Stimulated activated CD4-positive, alpha-beta T cell treated with anti-CD3 and anti-CD28 coated beads, Interleukin-2, amount 100 ng/mL, for 48 hours (primary cell): ENCODE measurements at places on chromosomes 2 and 18.

DNA sequence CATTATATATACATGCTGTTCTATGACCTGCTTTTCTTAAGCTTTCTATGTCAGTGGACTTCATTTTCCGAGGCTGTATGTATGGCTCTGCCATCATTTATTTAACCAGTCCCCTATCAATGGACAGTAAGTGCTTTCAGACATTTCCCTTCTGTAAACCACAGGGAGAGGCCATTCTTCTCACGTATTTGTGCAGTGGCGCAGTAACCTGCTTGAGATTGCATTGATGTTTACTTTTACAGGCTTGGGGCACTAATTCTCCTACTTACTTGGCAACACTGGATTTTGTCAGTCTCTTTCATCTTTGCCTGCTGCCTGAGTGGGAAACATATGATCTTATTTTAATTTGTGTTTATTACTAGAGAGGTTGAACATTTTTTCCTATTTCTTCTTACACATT, 52.1 kb downstream of the BOLA3 start:
- no peak for DNase-seq

- no peak for DNase-seq
Observed at GRCh38 chr2:240429872-240430491, 5.5 kb upstream of the GPC1 start.

DNA sequence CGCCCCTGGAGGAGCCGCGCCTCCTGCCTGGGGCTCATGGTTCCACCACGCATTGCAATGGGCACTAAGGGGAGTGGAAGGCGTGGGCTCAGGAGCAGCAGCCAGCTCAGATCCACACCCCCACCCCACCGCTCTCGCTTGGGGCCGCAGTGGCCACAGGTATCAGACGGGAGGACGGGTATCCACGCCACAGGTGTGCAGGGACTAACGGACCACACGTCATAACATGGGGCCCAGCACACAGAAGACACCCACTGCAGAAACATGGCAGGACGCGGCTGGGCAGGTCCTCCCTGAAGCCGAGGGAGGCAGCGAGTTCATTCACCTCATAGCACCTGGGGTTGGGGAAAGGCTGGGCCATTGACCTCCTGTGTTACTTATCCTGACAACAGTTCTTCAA, 13.0 kb downstream of the HDAC4 start:
- no peak for DNase-seq

DNA sequence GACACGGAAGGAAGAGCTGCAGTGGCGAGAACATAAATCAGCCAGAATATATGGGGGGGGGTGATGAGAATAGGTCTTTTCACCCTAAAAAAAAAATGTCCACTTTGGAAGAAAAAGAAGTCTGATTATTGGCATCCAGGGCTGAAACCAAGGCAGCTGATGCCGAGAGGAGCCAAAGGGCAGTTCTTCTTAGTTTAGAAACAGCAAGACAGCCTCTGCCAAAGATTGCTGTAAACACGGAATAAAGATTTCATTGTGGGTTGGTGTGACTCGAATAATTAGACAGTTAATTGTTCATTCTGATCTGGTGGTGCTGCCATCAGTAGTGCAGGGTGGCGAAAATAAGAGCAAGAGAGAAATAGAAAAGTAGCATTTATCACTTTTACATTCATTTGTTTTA, 3.5 kb downstream of the CDH20 start:
- DNase-seq = no peak

DNA sequence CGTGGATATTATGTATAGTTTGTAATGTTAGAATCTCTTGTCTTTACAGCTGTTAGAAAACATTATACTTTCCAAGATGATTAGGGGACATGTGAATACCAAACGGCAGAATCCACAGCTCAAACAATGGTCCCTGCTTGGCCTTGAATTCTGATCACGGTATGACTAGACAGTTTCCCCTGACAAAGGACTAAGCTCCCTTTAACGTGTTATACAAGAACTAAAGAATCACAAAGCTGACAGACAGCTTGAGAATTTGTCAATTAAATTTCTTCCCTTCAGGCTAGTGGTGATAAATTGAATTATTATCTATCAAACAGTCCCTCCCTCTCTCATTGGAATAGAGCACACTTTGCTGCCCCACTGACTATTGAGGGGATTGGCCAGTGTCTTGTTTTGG, 359.2 kb upstream of the ID2 start:
- DNase-seq = no peak

GRCh38 chr2:208548700-208549099, 142.1 kb downstream of the PTH2R start:
- no peak for DNase-seq

- no peak for DNase-seq
Observed at GRCh38 chr2:218029366-218030360, 26.9 kb upstream of the TNS1 start.

DNA sequence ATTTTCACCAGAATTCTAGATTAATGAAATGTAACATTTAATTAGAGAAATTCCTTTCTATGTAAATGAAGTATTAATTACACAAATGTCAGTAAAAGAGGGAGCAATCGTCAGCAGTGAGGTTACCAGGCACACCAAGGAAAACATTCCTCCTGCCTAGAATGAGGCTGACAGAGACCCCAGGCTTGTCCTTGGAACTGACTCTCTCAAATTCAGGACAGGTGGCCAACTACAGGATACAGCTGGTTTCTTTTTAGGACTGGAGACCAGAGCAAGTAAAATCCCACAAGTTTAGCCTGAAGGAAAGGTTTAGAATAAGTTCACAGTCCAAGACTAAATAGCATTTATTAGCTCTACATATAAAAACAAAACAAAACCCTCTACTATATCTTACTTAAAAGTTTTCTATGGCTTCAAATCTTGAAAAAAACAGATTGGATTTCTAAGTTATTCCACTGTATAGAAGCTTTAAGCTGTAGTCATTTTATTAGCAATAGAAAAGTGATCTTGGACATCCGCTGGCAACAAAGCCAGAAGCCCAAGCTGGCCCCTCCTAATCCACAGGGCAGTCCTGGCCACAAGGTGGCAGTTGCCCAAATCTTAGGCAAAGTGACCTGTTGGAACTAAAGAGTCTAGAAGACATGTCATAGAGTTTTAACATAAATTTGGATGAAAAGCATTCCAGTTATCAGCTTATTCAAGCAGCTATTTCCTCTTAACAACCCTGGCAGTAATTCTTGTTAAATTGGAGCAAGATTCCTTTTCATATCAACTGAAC, 81.0 kb downstream of the SP3 start:
- DNase-seq = no peak

DNA sequence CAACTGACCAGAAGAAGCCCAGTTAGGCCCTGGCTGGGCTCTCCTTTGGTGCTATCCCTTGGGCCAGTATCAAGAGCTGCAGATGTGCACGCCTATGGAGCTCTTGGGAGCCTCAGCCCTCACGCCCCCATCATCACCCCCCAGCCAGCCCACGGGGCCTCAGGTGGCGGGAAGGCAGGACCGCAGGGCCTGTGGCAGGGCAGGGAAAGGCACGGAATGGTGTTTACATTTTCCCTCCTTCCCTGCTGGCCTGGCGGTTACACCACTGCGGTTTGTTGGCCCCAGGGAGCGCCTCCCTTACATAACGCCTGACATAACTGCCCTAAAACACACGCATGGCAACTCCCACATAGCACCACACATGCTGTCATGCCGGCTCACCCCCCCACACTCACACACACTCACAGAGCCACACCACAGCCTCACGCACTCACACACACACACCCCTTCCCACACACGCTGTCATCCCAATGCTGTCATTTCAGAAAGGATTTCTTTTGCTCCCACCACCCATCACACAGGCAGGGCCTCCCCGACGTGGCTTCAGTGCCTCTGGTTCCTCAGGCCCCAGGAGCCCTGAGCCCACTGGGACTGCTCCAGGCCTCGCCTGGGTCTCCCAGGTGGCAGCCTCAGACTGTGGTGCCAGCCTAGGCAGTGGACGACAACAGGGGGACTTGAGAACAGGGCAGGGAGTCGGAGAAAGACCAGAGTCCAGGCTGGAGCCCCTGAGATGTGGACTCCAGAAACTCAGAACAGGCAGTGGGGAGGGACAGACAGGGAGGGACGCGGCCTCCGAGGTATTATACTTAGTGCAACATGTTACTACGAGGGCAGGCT, 15.7 kb downstream of the ZFP36L2 start:
- DNase-seq = no peak

GRCh38 chr2:66940080-66940479, 457.1 kb upstream of the ETAA1 start:
- DNase-seq = no peak

DNA sequence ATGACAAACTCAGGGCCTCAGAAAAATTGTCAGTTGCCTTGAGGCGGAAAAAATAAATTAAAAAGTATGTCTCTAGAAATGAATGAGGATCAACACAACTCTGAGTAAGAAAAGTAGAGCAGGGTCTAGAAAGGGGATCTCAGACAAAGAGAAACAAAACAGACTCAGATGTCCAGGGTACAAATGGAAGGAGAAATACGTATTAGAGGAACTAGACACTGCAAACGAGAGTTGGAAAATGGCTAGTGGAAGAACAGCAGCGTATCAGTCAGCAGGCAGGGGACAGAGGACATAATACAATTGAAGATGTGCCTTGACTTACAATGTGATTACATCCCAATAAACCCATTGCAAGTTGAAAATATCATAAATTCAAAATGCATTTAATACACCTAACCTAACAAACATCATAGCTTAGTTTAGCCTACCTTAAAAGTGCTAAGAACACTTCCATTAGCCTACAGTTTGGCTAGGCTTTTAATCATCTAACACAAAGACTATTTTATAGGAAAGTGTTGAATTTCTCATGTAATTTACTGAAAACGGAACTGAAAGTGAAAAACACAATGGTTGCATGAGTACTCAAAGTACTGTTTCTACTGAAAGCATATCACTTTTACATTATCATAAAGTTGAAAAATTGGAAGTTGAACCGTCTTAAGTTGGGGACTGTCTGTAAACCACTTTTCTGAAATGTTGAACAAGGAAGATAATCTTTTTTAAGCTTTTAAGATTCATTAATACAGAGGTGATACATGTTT, 182.8 kb downstream of the NBAS start:
- no peak for DNase-seq

GRCh38 chr2:172480301-172481218, 53.2 kb downstream of the ITGA6 start:
- no peak for DNase-seq

DNA sequence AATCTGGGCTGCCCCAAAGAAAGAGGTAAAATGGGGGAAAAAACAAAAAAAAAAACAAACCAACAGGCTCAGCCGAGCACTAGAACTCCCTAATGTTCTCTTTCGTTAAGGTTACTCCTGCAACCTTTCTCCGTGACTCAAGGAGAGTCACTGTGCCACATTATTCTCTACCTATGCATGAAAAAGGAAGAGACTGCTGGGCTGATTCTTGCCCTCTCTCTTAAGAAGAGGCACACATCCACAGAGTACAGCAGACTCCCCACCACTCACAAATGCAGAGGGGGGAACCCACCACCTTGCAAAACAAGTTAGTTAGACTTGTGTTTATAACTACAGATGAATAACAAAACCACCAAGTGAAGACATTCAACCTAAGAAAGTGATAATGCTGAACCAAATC, 201.5 kb downstream of the DYM start:
- DNase-seq = no peak

DNA sequence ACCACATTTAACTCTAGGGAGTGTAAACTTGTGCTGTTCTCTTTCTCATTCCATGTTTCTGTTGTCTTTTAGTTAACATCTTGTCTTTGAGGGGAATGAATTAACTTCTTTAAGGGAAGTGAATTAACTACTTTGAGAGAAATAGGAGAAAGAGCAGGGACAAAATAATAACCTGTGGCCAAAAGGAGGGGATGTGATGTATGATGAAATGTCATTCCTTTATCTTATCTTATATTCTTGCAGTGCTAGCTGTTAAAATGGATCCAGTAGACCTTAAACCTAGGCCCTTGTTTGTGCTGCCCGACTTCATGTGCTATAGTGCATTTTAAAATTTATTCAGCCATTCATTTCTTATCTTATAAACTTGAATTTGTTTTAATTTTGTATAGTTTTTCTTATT, 18.4 kb downstream of the ABI2 start:
- no peak for DNase-seq

DNA sequence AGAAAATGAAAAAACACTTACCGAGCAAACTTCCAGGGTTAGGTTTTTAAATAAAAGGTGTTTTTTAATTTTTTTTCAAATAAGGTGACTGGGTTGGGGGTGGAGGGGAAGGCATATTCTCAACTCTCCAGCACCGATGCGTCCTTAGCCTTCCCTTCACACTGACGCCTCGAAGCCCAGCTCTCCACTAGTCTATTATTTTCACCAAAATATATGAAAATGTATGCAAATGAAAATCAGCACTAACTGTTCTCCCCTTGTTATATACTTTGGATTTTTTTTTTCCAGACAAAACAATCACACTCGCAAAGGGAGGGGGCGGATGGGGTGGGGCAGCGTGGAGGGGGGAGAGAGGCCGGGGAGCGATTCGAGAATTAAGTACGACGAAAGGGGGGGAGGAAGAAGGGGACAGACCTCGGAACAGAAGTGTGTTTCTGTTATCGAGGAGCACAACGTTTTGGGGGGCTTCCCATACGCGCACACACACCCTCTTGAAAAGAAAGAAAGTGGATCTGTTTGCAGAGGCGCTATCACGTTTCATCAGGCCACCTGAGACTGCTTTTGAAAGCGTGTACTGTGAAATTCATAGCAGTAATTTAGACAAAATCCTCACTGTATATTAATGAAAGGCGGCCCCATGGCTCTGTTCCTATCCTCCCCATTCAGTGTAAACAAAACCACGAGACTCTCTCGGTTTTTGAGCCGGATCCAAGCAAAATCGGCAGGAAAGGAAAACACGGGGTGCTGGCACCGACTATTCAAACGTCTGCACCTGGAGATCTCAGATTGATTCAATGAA, 2.4 kb upstream of the POU3F3 start:
- DNase-seq = no peak

DNA sequence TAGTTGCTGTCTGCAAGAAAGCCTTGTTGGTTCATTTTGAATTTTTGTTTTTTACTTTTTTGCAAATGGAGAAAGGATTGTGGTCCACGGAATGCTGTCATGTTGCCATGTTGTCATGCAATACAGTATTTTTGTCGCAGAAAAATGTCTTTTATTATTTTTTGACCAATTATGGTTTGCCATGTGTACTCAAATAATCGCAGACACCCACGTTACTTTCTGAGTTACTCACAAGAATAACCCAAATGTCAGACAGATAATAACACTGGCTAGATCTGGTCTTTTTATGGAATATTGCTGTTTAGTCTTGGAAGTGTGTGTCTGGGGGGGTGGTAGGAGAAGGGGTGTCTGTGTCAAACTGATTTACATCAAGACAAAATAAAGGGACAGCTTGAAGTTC, 188.9 kb downstream of the LTBP1 start:
- DNase-seq = no peak

- no peak for DNase-seq
Observed at GRCh38 chr18:11976315-11977152, 4.8 kb upstream of the IMPA2 start.

GRCh38 chr2:172038121-172038520, 38.4 kb downstream of the METAP1D start:
- no peak for DNase-seq

DNA sequence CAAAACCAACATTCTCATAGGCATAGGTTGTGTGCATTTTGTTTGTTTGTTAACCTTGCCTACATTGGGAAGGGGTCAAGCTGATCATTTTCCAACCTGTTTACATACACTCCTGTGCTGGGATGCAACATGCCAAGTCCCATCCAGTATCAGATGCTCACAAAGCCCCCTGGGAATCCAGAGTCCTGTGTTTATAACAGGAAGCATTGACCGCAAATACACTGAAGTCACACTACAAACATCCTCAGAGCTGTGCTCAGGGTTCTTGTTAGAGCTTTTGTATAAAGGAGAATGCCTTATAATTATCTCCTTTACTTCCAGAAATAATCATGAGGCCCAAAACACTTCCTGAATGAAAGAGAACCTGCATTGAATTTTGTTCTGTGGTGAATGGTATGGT, 488.7 kb upstream of the TCF4 start:
- no peak for DNase-seq
